Stimulated activated CD4-positive, alpha-beta T cell treated with anti-CD3 and anti-CD28 coated beads, Interleukin-2, amount 100 ng/mL, for 24 hours (primary cell): ENCODE measurements at places on chromosomes 12 and 14.

- no peak for DNase-seq
These were observed 3.5 kb downstream of the HMGA2 start for GRCh38 chr12:65827827-65828231.

- no peak for DNase-seq
These were observed 771 bp upstream of the AVPR1A start for GRCh38 chr12:63151623-63152320.

- no peak for DNase-seq
These were observed 384.3 kb downstream of the ADAMTS20 start for GRCh38 chr12:43167691-43168090.

DNA sequence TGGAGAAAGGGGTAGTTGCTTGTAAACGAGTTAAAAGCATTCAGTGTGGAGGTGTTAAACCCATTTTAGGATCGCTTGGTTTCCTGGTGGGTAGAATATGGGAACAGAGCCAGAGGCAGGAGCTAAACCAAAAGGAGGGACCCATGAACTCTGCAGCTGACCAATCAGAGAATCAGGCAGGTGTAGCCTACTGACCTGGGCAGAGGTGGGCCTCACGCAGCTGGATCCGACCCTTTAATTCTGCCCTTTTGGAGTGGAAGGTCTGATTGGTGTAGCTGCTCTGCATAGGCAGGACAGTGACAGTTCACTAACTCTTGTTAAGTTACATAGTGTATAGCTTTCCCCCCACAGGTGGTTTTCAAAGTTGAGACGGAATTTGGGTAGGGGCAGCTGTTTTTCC lies 63.7 kb downstream of the GNS start:
- DNase-seq: no peak

GRCh38 chr14:75182821-75183220 lies 6.4 kb upstream of the TMED10 start:
- no peak for DNase-seq

- DNase-seq: no peak
These were observed 748.8 kb downstream of the C12orf50 start for GRCh38 chr12:87280356-87280755.

DNA sequence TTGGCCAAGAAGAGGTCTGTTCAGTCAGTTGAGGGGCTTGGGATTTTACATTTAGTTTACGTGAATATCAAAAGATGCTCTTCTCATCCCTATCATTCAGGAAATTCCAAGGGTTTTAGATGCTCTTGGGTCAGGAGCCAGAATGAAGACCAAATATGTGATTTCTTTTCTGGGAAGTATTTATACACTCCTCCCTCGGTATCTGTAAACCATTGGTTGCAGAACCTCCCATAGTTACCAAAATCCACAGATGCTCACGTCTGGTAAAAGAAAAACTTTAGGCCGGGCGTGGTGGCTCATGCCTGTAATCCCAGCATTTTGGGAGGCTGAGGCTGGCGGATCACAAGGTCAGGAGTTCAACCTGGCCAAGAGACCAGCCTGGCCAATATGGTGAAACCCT lies 75.9 kb downstream of the TNFAIP2 start:
- no peak for DNase-seq

- DNase-seq: no peak
These were observed 5.8 kb upstream of the AQP2 start for GRCh38 chr12:49944718-49945117.

GRCh38 chr12:53048780-53049401 lies 974 bp upstream of the TNS2 start:
- DNase-seq: no peak

DNA sequence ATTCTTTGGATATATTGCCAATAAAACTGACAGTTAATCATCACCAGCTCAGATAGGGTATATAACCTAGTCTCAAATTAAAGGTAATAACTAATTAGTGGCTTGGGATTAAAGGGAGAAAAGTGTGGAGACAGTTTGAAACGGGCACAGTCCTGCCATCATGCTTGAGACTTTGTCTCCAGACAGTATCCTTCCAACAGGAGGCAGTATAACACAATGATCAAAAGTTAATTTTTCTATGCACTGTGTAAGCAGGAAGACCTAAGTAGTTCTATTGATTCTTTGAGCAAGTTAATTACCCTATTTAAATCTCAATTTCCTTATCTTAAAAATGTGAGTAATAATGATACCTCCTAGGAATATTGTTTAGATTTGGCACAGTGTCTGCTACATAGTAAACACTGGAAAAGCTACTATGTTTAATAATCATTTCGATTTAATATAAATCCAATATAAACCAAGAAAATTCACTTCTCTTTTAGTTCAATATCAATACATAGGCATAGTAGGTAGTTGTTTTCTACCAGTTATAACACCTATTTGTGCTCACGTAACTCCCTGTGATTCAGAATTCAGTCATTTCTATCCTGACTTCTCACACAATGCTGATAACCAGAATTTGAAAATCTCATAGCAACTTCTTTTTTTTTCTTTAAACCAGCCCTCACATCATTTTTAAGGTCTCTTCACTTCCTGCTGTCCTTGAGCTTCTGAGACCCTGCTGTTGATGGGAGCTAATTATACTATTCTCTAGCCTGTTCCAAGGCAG lies 53.7 kb downstream of the GALNT4 start:
- DNase-seq: no peak

DNA sequence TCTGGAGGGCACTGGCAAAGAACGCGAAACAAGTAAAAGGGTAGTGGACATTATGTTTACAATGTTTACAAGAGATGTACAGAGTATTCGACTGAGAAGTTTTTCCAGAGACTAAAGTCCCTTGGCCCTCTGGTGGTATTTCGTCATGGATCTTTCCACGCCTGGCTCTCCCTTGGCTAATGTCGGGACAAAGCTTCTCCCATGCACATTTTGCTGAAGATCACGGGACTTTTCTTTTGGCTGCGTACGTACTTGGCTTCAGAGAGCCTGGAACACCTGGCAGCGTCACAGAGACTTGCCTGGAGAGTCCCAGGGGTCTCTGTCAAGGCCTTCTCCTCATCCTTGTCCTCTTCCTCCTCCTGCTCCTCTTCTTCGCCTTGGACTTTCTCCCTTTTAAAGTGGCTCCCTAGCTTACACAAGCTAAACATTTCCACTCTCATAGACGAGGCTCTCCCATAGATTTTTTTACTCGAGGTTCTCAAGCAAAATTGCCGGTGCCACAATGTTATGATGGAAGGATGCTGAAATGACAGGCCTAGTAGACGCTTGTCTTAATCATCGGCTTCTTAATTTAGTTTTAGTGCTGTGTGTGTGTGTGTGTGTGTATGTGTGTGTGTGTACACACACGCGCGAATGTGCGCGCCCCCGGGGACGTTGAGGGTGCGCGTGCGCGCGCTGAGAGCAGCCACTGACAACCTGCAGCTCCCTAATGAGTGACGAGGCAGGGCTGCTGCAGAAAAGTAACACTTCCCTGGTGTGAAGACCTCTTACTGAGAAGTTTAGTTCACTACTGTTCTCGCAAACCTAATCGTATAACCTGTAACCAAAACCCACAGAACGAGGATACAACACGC lies 4.9 kb upstream of the FOXG1 start:
- no peak for DNase-seq

- no peak for DNase-seq
These were observed 13.2 kb upstream of the SALL2 start for GRCh38 chr14:21539189-21539940.

DNA sequence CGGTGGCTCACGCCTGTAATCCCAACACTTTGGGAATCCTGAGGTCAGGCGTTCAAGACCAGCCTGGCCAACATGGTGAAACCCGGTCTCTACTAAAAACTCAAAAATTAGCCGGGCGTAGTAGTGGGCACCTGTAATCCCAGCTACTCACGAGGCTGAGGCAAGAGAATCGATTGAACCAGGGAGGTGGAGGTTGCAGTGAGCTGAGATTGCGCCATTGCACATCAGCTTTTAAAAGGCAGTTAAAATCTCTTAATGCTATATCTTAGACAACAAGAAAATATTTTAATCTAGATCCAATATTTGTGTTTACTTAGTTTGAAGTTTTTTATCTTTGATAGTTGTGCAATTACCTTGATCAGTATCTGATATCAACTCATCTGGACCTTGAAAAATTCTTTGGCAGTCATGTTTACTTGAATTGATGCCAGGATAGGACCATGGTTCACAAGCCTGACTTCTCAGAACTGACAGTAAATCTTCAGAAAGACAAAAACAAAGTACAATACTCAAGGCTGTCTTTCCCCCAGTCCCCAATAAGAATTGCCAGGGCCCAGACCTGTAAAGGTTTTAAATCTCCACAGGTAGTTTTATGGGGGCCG lies 135.0 kb upstream of the AEBP2 start:
- no peak for DNase-seq

- no peak for DNase-seq
These were observed 46.1 kb upstream of the PTPRO start for GRCh38 chr12:15276088-15276698.

DNA sequence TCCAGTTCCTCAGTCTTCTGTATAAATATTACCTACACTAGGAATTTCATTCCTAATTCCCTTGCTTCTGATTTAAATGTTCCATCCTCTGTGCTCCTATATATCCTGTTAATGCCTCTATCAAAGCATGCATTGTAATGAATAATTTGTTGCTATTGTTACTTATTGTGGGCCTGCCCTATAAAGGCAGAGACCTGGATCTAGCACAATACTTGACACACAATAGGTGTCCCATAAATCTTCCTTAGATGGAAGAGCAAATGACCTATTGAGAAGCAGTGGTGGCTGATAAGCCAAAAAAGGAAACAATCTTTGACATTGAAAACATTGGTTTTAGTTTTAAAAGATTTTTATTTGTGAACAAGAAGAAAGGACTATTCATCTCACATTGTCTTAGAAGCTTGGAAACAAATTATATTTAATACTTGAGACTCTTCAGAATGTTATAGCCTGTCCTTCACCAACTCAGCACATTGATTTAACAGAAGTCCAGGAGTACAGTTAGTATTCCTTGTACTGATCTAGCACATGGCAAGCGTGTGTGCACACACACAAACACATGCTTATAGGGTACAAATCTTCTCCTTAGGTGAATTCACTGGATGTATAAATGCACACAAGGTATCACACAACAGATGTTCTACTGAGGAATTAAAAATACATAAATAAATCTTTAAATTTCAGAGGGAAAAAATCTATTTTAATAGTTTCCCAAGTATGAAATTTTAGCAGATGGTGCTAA lies 135.9 kb downstream of the DUSP6 start:
- DNase-seq: no peak

DNA sequence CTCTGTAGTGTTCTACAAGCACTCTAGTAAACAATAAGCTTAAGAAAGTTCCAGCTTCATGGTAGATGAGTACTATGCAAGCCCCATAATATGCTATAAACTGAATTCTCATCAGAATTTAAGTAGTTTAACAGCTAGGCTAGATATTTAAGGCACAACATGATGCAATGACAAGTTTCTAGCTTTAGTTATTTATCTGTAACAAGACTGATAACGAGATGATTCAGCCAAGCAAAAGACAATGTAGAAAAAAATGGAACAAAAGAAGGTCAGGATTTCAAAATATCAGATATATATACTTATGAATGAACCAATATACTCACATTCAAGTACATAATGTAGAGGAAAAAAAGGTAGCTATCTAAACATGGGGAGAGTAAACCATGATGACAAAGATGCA lies 61.0 kb upstream of the RERGL start:
- no peak for DNase-seq

GRCh38 chr12:6929466-6930452 lies 2.0 kb downstream of the ATN1 start:
- no peak for DNase-seq

GRCh38 chr14:23034498-23035302 lies at the start of gene PSMB5:
Gene PSMB5 (minus strand): TSS chr14:23034900. CDS start chr14:23034881, 19 bp downstream.
- DNase-seq: peak; percentile 88

DNA sequence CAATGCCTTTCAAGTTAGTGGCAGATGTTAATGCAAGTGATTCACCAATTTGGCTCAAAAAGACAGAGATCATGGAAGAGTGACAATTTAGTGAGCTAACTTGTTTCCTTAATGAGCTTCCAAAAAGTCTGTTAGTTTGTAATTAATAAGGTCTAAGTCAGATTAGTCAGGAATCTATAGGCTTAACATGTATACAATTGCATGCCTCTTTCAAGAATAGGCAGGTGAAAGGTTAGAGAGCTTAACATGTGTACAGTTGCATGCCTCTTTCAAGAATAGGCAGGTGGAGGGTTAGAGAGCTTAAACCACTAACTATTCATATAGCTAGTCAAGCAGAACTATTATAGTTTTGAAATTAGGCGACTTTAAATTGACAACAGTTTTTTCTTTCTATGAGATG lies 663.8 kb downstream of the C12orf50 start:
- no peak for DNase-seq

- no peak for DNase-seq
These were observed 133.5 kb upstream of the KRAS start for GRCh38 chr12:25384038-25384892.

DNA sequence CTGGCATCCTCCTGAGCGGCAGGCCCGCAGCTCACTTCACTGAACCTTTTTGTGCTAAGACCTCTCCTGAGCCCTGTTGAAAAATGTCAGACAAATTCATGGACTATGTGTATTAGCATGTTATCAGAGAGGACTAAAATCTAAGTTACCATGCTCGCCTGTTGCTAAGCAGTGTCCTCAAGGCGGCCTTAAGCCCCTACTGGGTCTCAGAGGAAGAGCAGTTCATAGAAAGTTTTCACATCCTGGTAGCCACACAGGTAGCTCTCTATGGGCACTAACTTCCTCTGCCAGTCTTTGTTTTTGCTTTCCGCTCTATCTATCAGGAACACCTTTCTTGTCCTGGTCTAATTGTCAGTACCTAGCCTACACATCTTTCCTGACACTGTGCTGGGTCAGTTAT lies 306.6 kb upstream of the MIS18BP1 start:
- DNase-seq: no peak

GRCh38 chr12:41167701-41168100 lies 20.4 kb upstream of the PDZRN4 start:
- DNase-seq: no peak

DNA sequence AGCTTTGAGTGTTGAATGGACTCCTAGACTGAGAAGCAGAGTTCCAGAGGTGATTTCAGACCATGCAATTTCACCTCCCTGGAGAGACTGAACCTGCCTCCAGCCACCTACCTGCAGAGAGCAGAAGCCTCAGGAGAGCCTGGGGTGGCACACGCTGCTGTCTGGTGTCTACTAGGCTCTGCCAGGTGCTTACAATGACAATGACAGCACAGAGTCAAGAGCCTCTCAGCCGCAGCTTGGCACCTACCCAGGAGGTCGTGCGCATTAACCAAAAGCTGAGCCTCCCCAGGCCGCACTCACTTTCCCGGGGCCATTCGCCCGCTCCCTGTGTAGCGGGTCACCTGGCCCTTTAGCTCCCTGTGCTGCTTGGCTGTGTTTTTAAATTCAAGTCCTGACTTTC lies 63.2 kb downstream of the TESC start:
- no peak for DNase-seq
